ENCODE measurements at places on chromosomes 16 and 17.
A peak's percentile ranks its signal among the peaks of the same experiment; 100 is the strongest.

GRCh38 chr17:50697062-50697461, 10.7 kb downstream of the ANKRD40 start:
- DNase-seq = no peak

- DNase-seq = no peak
Observed at GRCh38 chr17:34375426-34375997, 12.5 kb upstream of the CCL1 start.

DNA sequence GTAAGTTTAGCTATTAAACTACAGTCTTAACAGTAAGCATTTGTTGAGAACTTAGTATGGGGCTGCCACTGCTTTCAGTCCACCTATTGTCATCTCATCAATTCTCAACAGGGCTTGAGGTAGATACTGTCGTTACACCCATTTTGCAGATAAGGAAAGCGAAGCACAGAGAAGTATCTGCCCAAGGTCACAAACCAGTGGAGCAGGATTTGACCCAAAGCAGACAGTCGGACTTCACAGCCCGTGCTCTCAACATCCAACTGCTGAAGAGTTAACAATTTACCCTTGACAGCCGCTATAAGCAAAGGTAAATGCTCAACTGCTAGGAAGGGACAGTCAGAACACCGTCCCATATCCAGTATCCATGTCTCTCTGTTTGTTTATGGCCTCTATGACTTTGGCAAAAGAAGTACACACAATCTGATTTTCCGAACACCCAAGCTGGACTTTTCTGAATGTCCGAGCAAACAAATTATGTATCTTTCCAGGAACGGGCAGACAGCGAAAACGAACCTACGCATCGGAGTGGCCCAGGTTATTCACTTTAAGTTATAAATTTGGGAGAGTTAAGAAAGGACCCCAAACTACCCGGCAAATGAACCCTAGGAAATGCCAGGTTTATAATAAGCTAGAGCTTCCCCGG, 1.2 kb downstream of the SIAH1 start:
- no peak for DNase-seq

DNA sequence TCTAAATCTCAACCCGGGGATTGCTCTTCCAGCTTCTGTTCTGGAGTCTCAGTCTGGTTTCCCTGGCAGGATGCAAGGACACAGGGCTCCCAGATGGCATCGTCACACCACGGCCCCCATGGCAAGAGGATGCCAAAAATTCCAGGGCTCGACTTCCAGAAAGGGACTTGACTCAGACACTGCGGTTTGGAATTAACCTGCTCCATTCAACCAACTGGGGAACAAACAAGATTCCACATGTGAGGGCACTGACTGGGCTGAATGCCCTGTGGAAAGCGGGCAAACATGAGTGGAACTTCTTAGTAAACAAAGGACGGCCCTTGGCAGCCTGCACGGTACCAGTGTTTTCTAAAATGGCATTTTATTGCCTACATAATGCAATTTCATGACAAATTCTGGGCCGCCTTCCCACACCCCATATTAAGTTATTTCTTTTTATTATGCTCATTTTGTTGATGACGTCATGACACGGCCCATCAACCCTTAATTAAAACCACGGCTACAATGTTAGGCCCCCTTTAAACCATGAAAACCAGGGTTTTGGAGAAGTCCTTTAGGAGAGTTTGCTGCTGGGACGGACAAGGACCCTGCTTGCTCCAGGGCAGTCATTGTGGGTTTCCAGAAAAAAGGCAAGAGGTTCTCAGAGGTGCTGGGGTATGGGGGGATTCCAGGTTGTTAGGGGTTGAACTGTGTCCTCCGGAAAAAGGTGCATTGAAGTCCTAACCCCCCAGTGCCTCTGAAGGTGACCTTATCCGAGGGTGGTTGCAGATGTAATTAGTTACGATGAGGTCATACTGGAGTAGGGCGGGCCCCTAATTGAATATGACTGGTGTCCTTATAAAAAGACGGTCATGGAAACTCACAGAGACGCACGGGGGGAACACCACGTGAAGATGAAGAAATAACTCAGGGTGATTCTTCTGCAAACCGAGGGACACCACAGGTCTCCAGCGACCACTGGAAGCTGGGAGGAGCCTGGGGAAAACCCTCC, 205.6 kb downstream of the FOXL1 start:
- no peak for DNase-seq

- no peak for DNase-seq
Observed at GRCh38 chr17:33220036-33220435, 73.1 kb downstream of the ASIC2 start.

- DNase-seq = no peak
Observed at GRCh38 chr16:70734522-70735095, 48.8 kb upstream of the MTSS2 start.

GRCh38 chr17:10661437-10661836, 4.3 kb upstream of the MYH3 start:
- no peak for DNase-seq

DNA sequence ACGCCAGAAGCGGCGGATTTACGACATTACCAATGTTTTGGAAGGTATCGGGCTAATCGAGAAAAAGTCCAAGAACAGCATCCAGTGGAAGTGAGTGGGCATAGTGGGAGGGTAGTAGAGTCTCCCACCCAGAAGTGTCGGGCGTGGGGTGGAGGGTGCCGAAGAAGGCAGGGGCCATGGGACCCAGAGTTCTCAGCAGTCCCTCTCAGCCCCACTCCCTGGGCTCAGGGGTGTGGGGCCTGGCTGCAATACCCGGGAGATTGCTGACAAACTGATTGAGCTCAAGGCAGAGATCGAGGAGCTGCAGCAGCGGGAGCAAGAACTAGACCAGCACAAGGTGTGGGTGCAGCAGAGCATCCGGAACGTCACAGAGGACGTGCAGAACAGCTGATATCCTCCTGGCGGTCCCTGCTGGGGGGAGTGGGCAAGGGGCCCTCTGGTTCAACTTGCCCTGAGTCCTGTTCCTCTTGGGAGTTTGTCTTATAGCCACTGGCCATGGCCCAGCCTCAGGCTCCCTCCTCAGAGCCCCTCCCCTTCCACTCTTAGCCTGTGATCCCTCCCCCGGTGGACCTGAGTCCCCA, 916 bp downstream of the E2F4 start:
- DNase-seq = no peak

DNA sequence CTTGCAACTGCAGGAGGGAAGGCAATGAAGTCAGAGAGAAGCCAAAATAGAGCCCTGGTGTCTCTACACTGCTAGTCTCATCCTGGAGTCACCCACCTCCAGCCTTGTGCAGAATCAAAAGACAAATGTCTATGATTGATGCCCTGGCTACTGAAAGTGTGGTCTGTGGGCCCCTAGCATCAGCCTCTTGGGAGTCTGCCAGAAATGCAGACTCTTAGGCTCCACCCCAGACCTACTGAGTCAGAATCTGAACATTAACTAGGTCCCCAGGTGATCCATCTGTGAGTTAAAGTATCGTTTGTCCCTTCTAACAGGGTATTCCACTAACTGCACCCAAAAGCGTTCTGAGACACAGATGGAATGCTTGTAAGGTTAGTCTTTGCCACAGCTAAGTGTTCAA, 21.2 kb downstream of the EARS2 start:
- DNase-seq = no peak

GRCh38 chr16:50323335-50324011, 45.3 kb downstream of the BRD7 start:
- DNase-seq = no peak

- no peak for DNase-seq
Observed at GRCh38 chr17:36680701-36681202, 79.4 kb downstream of the MRM1 start.

DNA sequence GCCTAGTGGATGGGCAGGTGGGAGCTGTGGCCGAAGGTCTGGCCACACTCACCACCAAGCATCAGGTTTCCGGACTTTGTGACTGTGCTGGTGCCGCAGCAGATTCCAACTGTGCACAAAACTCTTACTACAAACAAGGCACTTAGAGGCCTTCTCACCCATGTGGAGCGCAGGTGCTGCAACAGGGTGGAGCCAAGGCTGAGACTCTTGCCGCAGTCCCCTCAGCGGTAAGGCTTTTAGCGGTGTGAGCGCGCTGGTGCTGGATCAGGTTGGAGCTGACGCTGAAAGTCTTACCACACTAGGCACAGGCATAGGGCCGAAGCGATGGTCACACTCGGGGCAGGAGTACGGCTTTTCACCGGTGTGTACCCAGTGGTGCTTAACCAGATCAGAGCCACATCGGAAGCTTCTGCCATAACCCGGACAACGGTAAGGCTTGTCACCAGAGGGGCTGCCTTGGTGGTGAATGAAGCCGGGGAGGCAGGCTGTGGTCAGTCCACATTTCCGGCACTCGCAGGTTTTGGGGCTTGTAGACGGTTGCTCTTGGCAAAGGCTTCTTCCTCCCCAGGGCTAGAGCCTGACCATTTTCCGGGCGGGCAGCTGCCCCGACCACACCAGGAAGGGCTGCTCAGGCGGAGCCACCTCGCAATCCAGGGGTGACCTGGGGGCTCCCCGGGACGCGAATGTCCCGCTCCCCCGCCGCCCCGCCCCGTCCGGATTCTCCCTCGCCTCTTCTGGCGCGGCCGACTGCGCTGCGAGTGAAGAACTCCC, 1.0 kb upstream of the ARMC5 start:
- peak; percentile 64 for DNase-seq

DNA sequence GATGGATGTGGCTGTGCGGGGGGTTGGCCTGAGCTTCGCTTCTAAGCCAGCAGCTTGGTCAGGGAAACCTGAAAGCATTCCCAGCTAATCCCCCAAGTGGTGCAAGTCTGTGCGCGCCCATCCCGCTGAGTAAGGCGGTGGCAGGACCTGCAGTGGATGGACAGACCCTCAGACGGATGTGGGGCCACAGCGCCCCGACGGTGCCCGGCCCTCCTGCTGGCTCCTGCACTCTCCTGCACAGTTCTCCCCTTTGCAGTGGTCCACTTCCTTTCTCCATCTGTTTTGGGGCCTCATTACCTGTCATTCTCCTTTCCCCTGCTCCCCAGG, 2.3 kb downstream of the ATP2A1 start:
- DNase-seq = no peak

DNA sequence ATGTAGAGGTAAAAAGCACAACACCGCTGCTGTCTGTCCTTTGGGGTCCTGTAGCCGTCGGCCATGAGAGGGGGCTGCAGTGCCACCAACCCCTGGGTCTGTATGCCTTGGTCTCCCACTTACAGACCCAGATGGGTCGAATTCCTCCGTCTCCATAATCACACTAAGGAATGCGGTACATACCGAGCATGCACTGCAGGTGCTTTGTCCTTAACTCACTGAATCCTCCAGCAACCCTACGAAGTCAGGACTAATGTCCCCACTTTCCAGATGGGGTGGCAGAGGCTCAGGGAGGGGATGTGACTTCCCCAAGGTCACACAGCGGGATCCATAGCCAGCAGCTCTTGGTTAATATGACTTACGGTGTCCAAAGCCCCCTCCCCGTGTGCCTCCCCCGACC, 219.9 kb upstream of the CIBAR2 start:
- no peak for DNase-seq

- DNase-seq = peak; percentile 55
Observed at GRCh38 chr17:2051061-2051932, 3.6 kb upstream of the HIC1 start.

GRCh38 chr16:24950275-24950674, 64.9 kb downstream of the ARHGAP17 start:
- DNase-seq = no peak

- DNase-seq = no peak
Observed at GRCh38 chr16:70429888-70430666, 8.8 kb downstream of the ST3GAL2 start.

DNA sequence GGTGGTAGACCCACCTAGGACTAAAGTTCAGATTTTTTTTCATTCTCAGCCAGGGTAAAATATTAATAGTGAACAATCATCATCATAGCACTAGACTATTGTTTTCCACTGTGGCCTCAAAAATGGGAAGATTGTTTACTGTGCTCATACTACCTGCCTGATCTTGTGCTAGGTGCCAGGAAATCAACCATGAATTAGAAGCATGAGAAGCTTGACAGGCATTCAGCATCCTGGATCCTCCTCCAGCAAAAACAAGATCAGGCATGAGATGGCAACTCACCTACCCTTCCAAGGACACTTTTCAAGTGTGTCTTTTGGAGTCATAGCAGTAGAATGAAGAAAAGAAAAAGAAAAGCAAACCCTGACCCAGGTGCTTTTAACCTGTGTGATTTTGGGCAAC, 174.2 kb downstream of the CYLD start:
- DNase-seq = no peak

DNA sequence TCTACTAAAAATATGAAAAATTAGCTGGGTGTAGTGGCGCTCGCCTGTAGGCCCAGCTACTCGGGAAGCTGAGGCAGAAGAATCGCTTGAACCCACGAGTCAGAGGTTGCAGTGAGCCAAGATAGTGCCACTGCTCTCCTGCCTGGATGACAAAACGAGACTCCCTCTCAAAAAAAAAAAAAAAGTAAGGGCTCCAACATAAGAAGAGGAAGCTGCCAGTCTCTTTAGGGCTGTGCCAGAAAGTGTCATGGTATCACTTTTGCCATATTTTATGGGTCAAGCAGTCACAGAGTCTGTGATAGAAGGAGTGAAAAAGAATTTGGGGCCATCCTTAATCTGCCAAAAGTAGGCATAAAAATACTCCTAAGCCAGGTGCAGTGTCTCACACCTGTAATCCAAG, 1.4 kb upstream of the PIPOX start:
- no peak for DNase-seq

DNA sequence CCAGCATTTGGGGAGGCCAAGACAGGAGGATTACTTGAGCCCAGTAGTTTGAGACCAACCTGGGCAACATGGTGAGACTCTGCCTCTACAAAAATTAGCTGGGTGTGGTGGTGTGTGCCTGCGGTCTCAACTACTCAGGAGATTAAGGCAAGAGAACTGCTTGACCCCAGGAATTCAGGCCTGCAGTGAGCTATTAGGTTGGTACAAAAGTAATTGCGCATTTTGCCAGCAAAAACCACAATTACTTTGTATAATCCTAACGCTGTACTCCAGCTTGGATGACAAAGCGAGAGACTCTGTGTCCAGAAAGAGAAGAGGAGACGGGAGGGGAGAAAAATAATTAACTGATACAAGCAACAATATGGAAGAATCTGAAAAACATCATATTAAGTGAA, 32.7 kb downstream of the YWHAE start:
- DNase-seq = no peak

DNA sequence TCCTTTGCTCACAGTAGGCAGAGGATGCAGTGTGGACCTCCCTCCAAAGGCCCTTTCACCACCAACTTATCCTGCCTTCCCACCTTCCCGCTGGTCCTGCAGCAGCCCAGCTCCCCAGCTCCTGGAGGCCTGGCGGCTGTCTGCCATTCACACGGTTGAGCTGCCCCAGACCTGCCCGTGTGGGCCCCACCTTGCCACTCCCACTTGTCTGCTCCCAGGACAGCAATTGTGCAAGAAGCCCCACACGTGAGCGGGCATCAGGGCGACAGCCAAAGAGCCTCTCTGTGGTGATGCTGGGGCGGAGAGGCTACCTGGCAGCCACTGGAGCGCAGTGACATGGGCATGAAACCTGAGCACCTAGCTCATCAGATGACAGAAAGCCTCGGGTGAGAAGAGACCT, 248.6 kb upstream of the MAF start:
- DNase-seq = no peak

- no peak for DNase-seq
Observed at GRCh38 chr16:87178177-87178863, 138.9 kb downstream of the C16orf95 start.
